ENCODE measurements at places on chromosomes 11 and 22.

DNA sequence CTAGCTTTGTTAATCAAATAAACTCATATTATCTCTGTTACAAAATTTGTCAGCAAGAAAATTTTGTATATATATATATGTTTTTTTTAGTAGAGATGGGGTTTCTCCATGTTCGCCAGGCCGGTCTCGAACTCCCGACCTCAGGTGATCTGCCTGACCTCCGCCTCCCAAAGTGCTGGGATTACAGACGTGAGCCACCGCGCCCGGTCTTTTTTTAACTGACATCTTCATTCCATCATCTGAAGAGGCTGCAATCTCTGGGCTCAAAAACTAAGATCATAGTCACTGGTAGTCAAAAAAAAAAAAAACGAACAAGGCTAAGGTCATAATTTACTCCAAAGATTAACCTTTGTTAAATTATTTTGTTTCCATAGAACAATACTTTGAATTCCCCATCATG is 5.3 kb upstream of the KLHDC7B start:
- DNase-seq, result no peak

DNA sequence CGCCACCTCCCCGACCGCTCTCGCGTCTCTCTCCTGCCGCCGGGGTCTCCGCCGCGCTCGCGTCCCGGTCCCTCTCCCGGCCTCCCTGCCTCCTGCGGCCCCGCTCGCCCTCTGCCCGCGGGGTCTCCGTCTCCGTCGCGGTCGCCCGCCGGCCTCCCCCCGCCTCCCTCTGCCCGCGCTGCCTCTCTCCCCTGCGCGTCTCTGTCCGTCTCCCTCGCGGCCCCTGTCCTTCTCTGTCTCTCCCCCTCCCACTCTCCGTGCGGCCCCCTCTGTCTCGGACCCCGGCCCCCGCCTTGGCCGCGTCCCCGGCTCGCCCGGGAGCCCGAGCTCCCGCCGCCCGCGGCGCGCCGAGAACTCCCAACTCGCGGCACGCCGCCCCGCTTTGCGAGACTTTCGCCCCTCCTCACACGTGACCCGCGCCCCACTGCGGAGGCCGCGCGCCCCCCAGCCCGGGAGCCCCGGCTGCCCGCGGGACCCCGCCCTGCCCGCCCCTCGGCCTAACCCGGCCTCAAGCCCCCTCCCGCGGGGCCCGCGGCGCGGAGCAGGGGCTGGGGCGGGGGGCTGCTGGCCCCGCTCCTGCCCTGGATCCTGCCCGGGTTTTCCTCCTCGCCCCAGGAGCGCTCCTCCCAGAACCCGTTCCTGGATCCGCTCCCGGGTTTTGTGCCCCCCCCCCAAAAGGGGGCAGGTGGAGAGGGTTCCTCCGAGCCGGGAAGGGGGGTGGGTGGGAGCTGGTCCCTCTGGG is 702 bp upstream of the KCNJ4 start:
- no peak for DNase-seq

DNA sequence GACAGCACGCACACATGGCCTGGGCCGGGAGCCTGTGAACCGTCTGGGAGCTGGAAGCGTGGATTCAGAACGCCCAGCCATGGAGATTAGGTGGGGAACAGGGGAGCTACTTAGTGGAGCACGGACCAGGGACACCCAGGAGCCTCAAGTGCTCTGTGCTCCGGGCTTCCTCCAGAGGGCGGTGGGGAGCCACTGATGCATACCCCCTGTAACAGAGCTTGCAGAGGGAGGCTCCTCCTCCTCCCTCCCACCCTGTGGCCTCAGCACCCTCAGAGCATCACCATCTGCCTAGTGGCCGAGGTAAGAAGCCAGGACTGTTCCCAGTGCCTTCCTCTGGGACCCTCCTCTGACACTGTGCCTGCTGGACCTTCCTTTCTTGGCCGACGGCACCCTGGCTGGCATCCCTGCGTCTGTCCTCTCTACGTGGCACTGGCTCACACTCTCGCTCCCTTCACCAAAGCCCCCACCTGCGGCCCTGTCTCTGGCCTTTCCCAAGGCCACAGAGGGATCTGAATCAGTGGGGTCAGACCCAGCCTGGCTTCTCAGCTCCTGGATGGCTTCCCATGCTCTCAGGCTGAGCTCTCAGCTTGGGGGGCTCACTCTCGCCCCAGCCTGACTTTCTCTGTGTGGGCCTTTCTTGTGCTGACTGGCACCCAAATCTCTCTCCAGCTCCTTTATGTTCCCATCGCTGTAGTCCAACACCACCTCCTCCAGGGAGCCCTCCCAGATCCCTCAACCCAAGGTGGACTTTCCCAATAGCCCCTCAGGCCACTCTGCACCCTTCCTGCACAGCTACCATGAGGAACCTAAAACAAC is 780.9 kb downstream of the BRD1 start:
- no peak for DNase-seq

DNA sequence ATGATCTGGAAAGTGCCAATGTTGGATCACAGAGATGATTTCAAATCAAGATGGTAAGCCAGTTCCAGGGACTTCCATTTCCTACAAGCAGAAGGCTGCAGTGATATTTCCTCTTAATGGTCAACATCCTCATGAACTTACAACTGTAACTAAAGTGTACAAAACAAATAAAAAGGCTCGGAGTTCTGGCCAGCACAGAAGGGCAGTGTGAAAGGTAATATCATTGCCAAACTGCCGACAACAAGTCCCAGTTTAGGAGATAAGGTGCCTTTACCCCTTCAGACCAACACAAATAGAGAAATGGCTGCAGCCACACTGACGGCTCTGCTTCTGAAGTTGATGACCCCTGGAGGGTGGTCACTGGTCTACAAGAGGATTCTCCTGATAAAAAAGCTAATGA is 91.1 kb downstream of the ETS1 start:
- DNase-seq, result no peak

- DNase-seq, result no peak
These were observed 28.6 kb downstream of the TMEM123 start for GRCh38 chr11:102423936-102424335.
